Smooth muscle cell of the coronary artery (primary cell): ENCODE measurements at places on chromosomes 16 and 17. TPM values are rescaled to one million over a fixed set of nuclear protein-coding genes. Genes with fewer than 3 reads are reported as not detected.

TP53TG3C gene
- not detected in 2 replicates for total RNA-seq

NPIPB13 gene
- 0.68 and 1.5 TPM in 2 replicates for total RNA-seq

TRIM47 gene
- 17.4 and 21.2 TPM in 2 replicates for total RNA-seq

SYNRG gene
- total RNA-seq: 5.7 and 9.1 TPM in 2 replicates

SLC12A3 gene
- under 0.01 TPM in 1 of 2 replicates, not detected in the other for total RNA-seq

CDH3 gene
- total RNA-seq: under 0.01 and 0.15 TPM in 2 replicates

OSGIN1 gene
- total RNA-seq: 0.59 and 1.6 TPM in 2 replicates

ARL5C gene
- not detected in 2 replicates for total RNA-seq

PHOSPHO1 gene
- total RNA-seq: 0.45 TPM in 1 of 2 replicates, not detected in the other
